NCI-H1436 treated with DMSO at 0.1 percent for 48 hours (cell line): ENCODE measurements at places on chromosomes 16 and 17.

DNA sequence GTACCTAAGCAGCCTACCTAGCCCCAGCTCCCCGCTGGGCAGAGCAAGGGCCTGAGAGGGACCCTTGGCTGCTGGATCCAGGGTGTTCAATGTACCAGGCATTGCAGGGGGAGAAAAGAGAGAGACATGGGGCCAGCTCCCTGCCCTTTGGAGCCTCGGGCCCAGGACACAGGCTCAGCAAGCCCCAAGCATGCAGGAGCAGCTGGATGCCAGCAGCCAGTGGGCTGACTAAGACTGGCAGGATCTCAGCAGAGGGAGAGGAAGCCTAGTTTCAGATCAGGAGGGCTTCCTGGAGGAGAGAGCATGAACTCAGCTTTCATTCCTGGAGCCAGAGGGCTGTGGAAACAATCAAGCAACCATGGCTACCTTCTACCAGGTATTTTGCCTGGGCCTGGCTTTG lies 82.0 kb upstream of the NKD1 start:
- DNase-seq, result no peak

DNA sequence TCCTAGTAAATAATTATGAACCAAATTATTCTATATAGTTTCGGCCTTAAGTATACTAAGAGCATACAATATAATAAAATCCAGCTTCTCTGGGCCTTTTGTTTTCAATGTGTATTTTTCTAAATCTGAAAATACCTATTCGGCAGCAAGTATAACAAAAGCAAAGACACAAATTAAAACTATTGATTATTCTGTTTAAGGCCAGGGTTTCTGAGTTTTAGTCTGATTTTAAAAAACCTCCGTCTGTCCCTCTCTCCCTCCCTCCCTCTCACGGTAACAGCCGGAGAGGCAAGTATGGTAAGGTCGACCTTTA lies 1.5 kb downstream of the TOB1 start:
- DNase-seq, result no peak

DNA sequence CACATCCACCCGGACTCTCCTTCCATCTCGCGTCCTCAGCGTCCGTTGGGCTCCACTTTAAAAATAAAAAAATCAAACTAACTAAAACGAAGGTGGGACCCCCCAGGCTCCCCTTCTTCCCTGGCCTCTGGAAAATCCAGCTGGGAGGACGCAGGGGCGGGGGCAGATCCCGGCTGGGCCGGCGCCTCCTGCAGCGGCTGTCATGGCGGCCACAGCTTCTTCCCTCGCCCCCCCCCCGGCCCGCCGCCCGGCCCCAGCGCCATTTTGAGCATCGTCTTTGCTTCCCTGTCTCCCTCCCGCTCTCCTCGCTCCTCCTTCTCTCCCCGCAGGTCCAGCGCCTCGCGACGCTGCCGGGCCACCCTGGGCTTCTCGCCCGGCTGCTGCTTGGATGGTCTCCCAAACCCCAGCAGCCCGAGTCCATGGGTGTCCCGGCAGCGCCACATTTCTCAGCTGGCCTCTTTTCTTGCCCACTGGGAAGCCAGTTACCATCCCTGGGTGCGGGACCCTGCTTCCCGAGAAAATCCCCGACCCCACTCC lies 3.3 kb downstream of the HOXB2 start:
- no peak for DNase-seq

- DNase-seq, result no peak
These were observed 89.5 kb downstream of the MARF1 start for GRCh38 chr16:15553313-15554088.

- no peak for DNase-seq
These were observed 2.1 kb downstream of the PIK3R6 start for GRCh38 chr17:8865385-8865784.

DNA sequence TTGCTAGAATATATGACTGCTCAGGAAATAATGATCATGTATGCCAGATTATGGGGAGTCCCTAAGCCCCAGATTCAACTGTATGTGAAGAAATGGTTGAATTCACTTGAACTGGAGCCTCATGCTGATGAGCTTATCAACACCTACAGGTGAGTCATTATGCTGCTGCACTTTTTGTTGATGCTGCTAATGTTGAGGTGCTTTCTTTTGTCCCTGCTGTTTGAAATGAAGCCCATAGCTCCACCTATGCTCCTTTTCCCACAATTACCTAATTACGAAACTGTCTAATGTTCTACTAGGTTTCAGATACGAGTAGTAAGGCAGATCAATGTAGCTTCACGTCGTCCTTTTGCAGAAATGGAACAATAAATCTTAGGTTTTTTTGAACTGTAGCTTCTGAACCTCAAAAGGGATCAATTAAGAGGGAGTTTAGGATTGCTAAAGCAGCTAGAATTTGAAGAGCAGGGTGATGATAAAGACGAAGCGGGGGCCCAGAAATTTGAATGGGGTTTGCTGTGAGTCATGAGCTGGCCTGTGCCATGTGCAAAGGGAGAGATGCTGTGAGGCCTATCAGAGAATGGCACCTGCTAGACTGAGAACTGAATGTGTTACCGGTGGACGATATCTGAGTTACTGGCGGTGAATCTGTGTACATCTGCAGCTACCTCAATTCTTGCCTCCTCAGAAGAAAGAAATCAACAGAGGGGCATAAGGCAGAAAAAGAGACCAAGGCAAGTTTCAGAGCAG lies 6.1 kb upstream of the UQCRC2 start:
- DNase-seq, result no peak

GRCh38 chr17:49588726-49589576 lies 13.3 kb downstream of the NXPH3 start:
- no peak for DNase-seq

DNA sequence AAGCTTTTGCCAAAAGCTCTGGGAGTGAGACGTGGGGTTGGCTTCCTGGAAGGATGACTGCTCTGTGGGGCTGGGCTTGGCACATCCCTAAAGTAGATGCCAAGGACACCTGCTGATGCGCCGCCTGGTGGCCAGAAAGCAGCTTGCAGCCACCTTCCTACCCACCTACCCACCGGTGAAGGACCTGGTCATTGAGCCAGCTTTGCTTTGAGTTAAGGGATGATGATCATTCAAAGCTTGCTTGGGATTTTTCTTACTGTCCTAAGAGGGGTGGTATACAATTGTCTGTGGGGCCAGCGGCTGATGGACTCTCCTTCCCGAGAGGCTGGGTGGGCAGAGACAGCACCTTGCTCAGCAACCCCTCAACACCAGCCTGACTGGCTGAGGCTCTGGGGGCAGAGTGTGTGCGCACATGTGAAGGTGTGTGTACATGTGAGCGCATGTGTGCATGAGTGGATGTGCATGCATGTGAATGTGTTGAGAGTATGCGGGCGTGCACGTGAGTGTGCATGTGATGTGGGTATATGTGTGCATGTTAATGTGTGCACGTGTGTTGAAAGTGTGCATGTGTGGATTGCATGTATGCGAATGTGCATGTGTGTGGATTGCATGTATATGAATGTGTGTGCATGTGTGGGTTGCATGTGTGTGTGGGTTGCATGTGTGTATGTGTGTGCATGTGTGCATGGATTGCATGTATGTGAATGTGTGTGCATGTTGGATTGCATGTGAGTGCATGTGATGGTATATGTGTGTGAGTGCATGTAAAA lies 18.6 kb downstream of the C1QTNF1 start:
- no peak for DNase-seq

- DNase-seq, result no peak
These were observed 26.1 kb downstream of the CDH8 start for GRCh38 chr16:62010186-62010585.

DNA sequence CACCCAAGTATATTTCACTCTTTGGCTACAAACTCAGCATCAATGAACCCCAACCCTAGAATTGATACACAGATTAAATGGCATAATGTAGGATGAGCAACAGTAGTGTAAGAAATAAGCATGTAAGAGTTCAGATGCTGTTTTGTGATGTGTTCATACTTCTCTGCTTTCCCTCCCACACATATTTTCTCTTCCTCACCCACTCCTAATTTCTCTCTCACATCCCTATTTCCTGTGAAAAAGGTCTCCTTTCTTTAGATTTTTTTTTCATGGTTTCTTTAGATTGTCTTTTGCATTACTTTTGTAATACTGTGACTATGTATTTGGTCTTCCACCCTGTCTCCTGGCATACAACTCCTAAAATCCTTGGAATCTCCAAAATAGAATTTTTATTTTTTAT lies 21.7 kb downstream of the CREBBP start:
- no peak for DNase-seq

- DNase-seq, result no peak
These were observed 3.0 kb downstream of the NACA2 start for GRCh38 chr17:61587807-61588660.

DNA sequence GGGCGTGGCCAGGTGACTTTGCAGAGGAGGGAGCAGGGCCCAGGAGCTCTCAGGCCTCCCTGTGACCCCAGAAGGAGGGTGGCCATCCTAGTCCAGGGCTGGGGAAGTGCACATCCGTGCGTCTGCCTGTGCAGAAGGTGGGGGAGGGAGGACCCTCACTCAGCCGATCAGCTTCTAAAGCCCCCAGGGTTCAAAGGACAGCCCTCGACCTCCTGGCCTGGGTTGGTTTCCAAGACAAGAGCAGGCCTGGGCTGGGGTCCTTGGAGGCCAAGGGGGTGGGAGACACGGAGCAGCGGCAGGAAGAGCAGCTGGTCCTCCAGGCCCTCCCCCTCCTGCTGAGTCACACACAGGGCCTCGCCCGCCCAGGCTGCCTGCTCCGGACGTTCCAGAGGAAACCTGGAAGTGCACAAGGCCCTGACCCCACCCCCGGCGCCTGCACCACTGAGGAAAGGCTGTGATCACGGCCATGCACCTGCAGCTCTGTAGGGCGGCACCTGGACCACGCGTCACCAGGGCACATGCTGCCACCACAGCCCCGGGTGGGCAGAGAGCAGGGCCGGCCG lies 67.1 kb upstream of the ZNF469 start:
- DNase-seq, result no peak

DNA sequence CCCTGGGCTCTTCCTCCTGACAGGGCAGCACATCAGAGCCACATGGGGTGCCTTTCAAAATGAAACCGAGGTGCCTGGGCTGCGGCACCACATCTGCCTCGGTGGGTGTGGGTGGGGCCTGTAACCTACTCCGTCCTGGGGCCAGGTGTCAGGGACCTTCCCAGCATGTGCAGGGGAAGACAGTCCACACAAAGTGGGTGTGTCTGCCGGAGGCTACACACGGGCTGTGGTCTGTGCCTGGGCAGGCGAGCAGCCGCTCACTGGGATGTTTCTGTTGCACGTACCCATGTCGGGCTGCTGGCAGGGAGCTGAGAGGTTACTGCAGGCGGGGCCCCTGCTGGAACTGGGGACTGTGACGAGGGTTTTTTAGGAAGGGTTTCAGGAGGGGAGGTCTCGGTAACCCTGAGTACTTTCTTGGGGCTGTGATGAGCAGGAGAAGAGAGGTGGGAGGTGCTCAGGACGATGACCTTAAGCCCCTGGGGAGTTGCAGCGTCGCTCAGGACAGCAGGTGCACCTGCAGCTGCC lies 351.2 kb downstream of the SEC14L1 start:
- DNase-seq, result no peak

DNA sequence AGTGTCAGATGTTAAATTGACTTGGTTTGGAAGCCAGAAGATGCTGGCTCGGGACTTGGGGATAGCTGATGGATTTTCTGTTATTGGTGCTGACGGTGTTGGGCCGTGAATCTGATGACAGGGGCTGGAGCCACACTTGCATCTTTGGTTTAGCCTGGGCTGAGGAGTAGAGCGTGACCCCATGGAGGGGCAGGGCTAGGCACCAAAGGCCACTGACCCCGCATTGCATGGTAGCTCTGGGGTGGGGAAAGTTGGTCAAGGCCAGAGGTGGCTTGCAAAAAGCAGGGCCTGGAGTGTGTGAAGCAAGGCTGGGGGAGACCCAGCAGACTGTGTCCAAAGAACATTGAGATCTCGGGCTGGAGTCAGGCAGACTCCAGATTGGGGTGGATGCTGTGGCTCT lies 25.3 kb downstream of the WSCD1 start:
- DNase-seq, result no peak

- DNase-seq, result no peak
These were observed 23.3 kb upstream of the ALKBH5 start for GRCh38 chr17:18160128-18160856.

DNA sequence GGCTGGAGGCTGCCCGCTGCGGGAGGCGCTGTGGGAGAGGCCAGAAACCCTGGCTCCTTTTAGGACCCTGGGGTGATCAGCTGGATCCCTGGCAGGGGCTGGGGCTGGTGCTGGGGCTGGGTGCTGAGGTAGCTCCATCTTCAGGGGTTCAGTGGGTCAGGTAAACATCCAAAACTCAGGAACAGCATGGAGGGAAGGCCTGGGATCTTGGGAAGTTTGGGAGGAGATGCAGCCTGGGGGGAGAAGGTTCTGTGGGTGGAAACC lies 21.0 kb downstream of the ADGRG5 start:
- DNase-seq, result no peak

DNA sequence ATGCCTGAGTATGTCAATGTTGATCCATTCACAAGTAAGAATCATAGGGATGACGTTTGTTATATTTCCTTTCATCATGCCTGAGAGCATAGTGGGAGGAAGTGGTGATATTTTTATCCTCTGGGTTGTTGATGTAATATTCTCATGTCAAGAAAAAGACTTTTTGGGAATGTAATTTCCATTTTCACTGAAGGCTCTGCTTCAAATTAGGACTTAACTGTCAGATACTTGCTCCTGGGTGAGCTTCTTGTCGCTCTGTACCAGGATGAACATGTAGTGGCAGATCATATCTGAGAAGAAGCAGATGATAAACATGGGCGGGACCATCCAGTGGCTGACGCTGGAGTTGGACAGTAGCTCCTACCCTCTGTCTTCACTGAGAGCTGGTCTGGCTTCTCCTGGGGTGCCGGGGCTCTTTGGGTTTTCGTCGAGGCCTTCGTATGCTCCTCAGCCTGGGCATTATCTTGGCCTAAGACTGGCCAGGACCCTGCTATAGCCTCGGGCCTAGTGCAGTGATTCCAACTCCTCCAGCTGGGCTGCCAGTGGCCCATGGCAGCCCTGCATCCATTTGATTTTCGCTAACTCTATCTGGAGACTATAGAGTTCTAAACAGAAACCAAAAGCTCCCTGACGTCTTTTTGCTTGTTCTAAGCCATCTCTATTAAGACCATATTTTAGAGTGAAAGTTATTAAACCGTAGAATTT lies 19.7 kb downstream of the CYB5B start:
- DNase-seq, result no peak

DNA sequence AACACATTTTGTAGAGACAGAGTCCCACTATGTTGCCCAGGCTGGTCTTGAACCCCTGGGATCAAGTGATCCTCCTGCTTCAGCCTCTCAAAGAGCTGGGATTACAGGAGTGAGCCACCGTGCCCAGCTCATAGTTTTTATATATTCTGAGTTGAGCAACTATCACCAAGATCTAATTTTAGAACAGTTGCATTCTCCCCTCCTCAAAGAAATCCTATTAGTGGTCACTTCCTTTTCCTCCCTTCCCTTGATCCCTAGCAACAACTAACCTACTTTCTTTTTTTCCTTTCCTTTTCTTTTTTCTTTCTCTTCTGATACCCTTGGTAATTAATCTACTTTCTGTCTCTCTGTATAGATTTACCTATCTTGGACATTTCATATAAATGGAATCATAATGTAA lies 61.5 kb upstream of the B4GALNT2 start:
- no peak for DNase-seq

GRCh38 chr16:64398793-64399192 lies 723.1 kb downstream of the CDH11 start:
- no peak for DNase-seq

GRCh38 chr17:15109608-15110007 lies 155.5 kb downstream of the PMP22 start:
- no peak for DNase-seq
